ENCODE measurements at places on chromosomes 11 and 22.

GRCh38 chr11:76193219-76193618 is 13.1 kb downstream of the WNT11 start:
- H3K27ac ChIP-seq, result no peak overlapping the region
- H3K27me3 ChIP-seq, result peaks cover 4% of the 10 kb centered on the region
- no peaks in the 10 kb centered on the region for H3K4me1 ChIP-seq
- H3K36me3 ChIP-seq, result no peaks in the 10 kb centered on the region

DNA sequence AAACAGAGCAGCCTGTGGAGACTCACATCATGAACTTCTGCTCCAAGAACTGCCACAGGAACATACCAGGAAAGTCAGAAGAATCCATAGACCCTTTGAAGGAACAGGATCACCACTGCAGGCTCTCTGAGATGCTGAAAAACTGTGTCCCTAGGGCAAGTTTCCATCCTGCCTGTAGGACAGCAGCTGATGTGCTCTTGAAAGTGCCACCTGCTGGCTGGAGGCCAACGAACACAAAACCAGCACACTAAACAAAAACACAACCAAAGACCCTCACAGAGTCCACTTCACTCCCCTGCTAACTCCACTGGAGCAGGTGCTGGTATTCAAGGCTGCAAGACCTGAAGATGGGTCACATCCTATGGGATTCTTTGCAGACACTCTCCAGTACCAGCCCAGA is 12.0 kb upstream of the NXPE1 start:
- H3K27ac ChIP-seq, result no peak overlapping the region
- H3K4me1 ChIP-seq, result no peaks in the 10 kb centered on the region
- DNase-seq, result no peak
- H3K36me3 ChIP-seq, result no peaks in the 10 kb centered on the region
- peaks cover 3% of the 10 kb centered on the region for H3K27me3 ChIP-seq

DNA sequence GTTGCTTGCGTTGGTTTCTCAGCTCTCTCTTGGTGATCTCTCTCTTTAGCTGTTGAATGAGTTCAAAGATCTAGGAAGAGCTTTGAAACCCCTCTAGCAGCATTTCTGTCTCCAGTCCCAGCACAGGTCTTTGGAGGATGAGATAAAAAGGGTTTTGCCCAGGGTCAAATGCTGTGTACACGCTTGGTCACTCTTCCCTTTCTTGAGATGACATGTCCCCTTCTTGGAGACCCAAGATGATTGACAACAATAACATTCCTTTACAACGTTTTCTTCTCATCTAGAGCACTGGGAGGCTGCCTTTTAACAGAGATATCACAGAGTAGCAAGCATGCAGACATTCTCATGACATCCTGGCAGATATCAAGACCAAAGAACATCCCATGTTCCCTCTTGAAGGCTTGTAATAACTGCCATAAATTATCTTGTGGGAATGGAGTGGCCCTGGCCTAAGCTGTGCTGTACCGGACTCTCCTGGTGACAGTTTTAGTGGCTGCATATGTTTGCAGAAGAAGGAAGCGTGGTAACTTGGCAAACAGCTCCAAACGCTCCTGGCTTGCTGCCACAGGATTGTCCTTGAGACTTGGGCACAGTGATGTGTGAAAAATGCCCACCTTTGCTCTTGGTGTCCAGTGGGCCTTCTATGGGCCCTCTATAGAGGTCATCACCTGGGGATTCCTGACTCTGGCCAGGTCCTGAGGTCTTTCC is 107.8 kb downstream of the PTPRJ start:
- no peaks in the 10 kb centered on the region for H3K27me3 ChIP-seq
- no peak overlapping the region for H3K27ac ChIP-seq
- peaks cover 9% of the 10 kb centered on the region for H3K36me3 ChIP-seq
- no peak overlapping the region for H3K4me3 ChIP-seq
- H3K4me1 ChIP-seq, result peaks cover 53% of the 10 kb centered on the region
- no peak for DNase-seq

- no peaks in the 10 kb centered on the region for H3K4me1 ChIP-seq
- no peak overlapping the region for H3K27ac ChIP-seq
- H3K4me3 ChIP-seq, result no peak overlapping the region
- DNase-seq, result no peak
- H3K36me3 ChIP-seq, result no peaks in the 10 kb centered on the region
Observed at GRCh38 chr11:103266167-103266831, 157.1 kb downstream of the DYNC2H1 start.

- DNase-seq, result no peak
- no peaks in the 10 kb centered on the region for H3K4me1 ChIP-seq
- H3K27me3 ChIP-seq, result no peaks in the 10 kb centered on the region
- no peak overlapping the region for H3K4me3 ChIP-seq
Observed at GRCh38 chr11:86403458-86403857, 28.8 kb downstream of the CCDC81 start.

DNA sequence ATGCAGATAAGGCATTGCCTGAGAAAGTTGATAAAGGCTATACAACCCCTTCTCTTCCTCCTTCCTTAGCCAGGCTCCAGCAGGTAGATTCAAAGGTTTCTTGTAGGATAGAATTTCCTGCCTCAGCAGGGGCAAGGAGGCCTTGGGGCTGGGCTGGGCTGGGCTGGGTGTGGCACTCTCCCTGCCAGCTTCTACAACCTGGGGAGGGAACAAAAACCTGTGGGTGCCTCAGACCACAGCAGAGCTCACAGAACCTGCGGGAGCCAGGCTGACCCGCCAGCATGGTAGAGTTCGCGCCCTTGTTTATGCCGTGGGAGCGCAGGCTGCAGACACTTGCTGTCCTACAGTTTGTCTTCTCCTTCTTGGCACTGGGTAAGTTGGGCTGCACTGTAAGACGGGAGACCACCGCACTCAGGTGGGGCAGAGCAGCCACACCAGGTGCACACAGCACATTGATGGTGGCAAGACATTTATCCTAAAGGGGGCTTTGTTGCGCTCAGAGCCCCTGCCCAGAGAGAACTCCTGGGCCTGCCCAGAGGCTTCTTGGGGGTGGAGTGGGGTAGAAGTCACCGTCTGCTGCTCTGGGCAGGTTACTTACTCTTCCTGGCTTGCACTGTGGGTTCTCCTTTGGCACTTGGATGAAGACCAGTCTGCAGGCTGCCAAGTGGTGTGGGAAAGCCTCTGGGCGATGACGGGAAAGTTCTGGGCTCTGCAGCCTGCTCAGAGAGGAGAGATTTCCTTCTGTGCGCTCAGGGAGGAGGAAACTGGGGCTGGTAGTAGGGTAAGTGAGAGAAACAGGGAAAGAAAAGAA is at the start of gene MOGAT2:
Gene MOGAT2, plus strand, starts transcription at position 231 of the 811 bp plus-strand sequence. Its CDS starts 51 bp downstream, at position 282.
- no peak for DNase-seq
- H3K36me3 ChIP-seq, result no peaks in the 10 kb centered on the region
- H3K4me1 ChIP-seq, result no peaks in the 10 kb centered on the region
- H3K4me3 ChIP-seq, result no peak within 1 kb of the TSS
- H3K27ac ChIP-seq, result no peak within 1 kb of the TSS
- peaks cover 3% of the 10 kb centered on the region for H3K27me3 ChIP-seq

- no peaks in the 10 kb centered on the region for H3K36me3 ChIP-seq
- no peak overlapping the region for H3K27ac ChIP-seq
- H3K27me3 ChIP-seq, result peaks cover 3% of the 10 kb centered on the region
- H3K4me3 ChIP-seq, result no peak overlapping the region
Observed at GRCh38 chr11:125429174-125429707, 66.8 kb downstream of the FEZ1 start.

- H3K27me3 ChIP-seq, result peaks cover 2% of the 10 kb centered on the region
- H3K27ac ChIP-seq, result no peak overlapping the region
- no peaks in the 10 kb centered on the region for H3K4me1 ChIP-seq
- no peak overlapping the region for H3K4me3 ChIP-seq
- H3K36me3 ChIP-seq, result no peaks in the 10 kb centered on the region
Observed at GRCh38 chr11:82194521-82194920, 539.1 kb downstream of the FAM181B start.

DNA sequence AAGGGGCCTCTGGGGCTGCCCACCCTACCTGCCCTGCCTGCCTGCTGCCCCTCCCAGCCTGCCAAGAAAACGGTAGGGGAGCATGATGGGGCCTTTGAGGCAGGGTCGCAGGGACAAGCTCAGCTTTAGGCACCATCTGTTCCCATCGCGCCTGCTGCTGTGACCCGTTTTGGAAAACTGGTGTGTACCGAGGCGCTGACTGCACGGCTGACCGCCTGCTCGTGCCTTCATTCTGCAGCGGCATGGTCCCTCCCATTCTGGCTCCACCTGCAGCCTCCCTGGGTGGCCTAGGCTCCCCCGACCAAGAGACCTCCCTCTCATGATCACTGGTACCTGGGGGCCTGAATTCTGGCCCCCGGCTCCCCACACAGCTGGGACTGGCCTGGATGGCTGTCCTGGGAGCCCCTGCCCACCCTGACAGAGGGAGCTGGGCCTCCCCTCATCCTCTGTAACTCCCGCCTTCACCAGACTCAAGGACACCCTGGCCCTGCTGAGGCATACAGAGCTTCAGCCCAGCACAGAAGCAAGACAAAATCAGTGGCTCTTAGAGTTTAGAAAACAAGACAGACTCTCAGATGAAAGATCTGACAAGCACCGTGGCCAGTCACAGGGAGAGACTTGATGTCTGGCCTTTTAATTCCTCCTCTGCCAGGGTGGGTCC is 6.5 kb upstream of the MYRF start:
- no peak overlapping the region for H3K27ac ChIP-seq
- H3K36me3 ChIP-seq, result no peaks in the 10 kb centered on the region
- no peaks in the 10 kb centered on the region for H3K4me1 ChIP-seq
- DNase-seq, result no peak
- no peak overlapping the region for H3K4me3 ChIP-seq
- peaks cover 2% of the 10 kb centered on the region for H3K27me3 ChIP-seq

DNA sequence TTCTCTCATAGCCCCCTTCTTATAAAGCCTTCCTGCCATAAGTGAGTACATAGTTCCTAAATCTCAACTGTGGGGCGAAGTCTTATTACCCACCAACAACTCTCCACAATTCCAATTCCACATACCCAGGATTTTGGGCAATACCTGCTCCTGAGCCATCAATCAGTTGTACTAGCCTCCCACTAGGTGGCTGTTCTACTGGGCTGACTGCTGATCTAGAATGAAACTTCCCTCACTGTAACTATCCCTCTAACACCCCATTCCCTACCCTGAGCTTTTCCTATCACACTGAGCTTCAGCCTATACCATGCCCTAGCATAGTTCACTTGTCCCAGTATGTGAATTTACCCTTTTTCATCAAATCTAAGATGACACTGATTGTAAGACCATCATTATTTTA is 52.5 kb downstream of the RRAS2 start:
- no peaks in the 10 kb centered on the region for H3K36me3 ChIP-seq
- H3K27me3 ChIP-seq, result no peaks in the 10 kb centered on the region
- H3K4me1 ChIP-seq, result no peaks in the 10 kb centered on the region
- no peak for DNase-seq
- H3K4me3 ChIP-seq, result no peak overlapping the region

GRCh38 chr11:1483445-1483961 is 3.1 kb downstream of the MOB2 start:
- H3K27me3 ChIP-seq, result peaks cover 1% of the 10 kb centered on the region
- DNase-seq, result no peak
- H3K4me3 ChIP-seq, result no peak overlapping the region
- peaks cover 36% of the 10 kb centered on the region for H3K4me1 ChIP-seq
- no peaks in the 10 kb centered on the region for H3K36me3 ChIP-seq

GRCh38 chr11:79493555-79494171 is 52.8 kb upstream of the TENM4 start:
- H3K36me3 ChIP-seq, result no peaks in the 10 kb centered on the region
- no peaks in the 10 kb centered on the region for H3K27me3 ChIP-seq
- no peak for DNase-seq
- no peak overlapping the region for H3K27ac ChIP-seq

DNA sequence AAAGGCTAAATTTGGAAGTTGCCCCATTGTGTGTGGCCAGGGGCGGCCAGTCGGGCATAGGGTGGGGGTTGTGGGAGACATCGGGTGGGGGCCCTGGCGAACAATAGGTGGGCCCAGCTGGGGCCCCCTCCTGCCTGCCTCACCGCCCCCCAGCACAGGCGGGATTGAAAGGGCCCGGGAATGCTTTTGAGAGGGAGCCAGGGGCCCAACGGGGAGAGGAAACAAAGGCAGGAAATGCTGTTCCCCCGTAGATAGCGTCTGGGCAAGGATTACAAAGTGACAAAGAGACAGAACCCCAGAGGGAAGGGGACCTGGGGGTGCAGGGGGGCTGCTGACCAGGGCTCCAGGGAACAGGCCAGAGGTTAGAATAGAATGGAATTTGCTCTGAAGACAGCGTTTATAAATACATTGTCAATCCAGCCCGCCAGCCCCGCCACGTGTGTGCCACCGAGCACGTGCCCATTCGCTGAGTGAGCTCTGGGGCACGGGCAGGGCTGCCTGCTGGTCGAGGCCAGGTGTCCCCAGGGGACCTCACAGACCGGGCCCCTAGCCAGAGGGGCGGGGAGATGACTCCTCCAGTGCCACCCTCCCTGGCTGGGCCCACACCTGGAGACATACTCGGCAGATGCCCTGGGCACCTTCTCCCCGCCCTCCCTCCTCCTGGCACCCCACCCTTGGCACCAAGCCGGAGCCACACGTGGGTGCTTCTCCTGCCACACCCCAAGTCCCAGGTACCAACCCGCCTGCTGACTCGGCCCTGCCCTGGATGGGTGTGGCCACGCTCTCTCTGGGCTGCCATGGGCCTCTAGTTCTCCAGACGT is 9.7 kb downstream of the PDGFB start:
- no peak for DNase-seq
- H3K27ac ChIP-seq, result no peak overlapping the region
- peaks cover 38% of the 10 kb centered on the region for H3K27me3 ChIP-seq

DNA sequence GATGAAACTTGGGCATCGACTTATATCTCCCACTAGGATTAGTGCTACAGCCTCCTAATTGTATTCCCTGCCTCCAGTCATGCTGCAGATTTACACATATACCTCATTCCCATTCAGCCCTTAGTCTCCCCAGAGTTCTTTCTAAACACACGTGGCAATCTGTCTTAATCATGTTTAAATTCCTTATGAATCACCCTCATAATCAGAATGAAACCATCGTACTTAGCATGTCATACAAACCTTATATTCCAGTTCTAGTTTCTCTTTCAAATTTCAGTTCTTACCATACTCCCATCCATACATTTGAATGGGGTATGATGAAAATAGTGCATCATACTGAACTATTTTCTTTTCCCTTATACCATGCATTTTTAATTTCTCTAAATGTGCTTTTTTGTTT is 6.0 kb upstream of the OR10A2 start:
- H3K4me1 ChIP-seq, result no peaks in the 10 kb centered on the region
- DNase-seq, result no peak
- H3K36me3 ChIP-seq, result no peaks in the 10 kb centered on the region

DNA sequence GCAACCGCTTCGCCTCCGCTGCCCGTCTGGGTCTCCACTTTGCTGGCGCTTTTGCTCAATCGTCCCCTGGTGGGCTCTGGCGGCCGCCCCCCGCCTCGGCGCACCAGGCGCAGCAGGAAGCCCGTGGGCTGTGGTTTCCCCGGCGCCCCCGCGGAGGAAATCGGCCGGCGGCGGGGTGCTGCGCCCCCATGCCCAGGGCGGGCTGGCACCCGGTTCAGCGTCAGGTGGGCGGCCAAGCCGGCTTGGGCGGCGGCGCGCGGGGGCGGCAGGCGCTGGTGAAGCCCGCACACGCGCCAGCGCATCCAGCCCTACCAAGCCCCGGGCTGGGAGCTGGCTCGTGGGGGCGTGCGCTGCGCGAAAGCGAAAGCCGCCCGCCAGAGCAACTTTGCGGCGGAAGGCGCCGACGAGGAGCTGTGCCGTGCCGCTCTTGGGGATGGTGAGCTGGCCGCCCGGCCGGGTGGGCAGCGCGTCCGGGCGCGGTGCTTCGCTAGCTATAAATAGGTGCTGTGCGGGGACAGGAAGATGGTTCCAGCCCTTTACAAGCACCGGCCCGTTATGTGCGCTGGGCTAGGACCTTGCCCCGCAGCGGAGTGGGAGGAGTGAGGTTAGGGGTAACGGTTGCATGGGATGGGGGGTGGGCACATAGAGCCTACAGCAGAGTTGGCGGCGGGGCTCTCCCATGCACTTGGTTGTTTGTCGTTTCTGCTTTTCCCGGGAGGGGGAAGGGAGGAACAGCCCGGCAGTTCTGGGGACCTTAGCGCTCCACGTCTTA is 25.0 kb upstream of the SUSD2 start:
- peak overlapping the region; percentile 89 for H3K27ac ChIP-seq
- peaks cover 79% of the 10 kb centered on the region for H3K4me1 ChIP-seq
- H3K36me3 ChIP-seq, result no peaks in the 10 kb centered on the region
- peak; percentile 79 for DNase-seq
